ENCODE measurements at places on chromosomes 11 and 22.

DNA sequence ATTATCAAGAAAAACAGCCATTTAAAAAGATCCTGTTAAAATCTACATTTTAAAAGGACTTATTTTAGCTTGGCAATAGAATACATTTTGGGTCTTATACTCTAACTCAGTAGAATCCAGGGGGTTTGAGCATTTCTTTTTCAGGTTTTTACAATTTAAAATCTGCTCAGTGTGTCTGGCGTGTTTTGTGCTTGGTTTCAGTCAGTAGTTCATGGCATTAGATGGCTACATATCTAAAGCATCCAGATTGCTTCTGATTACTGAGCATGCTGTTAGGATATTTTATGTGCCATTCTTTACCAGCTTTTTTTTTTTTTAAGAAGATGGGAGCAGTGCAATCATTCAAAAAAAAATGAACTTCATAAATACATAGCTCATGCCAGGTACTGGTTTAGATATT lies 566.1 kb upstream of the LARGE1 start:
- DNase-seq: no peak

GRCh38 chr11:123020968-123021367 lies 39.3 kb upstream of the BSX start:
- peak; percentile 79 for DNase-seq

- no peak for DNase-seq
These were observed 128.8 kb downstream of the KIRREL3 start for GRCh38 chr11:126871792-126872191.

DNA sequence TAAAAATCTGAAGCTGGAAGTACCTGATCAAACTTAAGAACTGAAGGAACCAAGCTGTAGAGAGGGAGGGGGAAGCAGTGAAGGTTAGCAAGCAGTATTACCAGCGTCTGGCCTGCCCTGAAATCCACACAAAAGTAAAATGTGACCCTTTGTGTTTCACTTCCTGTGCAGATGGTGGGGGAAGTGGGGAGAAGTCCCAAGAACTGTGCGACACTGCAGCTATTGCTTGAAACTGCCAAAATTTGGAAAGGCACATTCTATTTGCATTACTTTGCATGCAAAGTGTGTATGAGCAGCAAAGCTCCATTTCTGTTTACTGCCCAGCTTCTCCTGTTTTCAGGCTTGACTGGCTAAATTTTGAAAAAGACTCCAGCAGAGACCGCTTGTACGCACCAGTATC lies 72.1 kb upstream of the BMAL1 start:
- DNase-seq: no peak

DNA sequence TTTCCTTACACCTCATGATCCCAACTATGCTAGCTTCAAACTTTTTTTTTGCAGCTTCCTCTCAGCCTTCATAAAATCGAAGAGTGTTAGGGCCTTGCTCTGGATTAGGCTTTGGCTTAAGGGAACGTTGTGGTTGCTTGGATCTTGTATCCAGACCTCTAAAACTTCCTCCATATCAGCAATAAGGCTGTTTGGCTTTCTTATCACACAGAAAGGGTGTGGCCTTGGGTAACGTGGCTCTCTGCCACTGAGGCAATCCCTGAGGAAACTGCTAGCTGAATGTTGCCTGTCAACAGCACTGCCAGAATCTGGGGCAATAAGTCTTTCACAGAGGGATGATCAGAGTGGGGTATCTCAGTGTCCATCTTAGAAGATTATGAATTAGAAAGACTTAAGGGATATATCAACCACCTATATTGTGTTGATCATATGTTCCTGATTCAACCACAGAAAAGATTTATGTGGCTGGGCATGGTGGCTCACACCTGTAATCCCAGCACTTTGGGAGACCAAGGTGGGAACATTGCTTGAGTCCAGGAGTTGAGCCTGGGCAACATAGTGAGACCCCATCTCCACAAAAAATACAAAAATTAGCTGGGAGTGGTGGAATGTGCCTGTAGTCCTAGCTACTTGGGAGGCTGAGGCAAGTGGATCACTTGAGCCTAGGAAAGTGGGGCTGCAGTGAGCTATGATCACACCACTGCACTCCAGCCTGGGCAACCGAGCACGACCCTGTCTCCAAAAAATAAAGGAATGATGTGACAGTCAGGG lies 12.5 kb upstream of the CUL5 start:
- DNase-seq: no peak

GRCh38 chr11:116688202-116688540 lies 84.6 kb downstream of the BUD13 start:
- DNase-seq: no peak

DNA sequence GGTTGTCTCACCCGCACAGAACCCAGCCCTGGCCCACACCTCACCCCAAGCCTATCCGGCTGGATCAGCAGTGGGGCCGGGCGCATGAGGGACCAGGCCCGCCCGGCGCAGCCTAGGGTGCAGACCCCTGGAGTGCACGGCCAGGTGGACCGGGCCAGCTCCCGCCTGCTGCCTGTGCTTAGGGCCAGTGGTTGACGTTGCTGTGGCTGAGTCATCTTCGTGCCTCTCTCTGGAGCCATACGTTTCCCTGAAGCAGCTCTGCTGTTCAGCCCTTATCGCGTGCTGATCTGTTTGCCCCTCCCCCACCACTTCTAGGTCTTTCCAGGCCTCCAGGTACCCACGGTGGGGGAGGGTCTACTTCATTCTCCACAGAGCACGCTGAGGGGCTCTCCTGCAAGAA lies 39.5 kb downstream of the CDKN1C start:
- DNase-seq: peak; percentile 31

DNA sequence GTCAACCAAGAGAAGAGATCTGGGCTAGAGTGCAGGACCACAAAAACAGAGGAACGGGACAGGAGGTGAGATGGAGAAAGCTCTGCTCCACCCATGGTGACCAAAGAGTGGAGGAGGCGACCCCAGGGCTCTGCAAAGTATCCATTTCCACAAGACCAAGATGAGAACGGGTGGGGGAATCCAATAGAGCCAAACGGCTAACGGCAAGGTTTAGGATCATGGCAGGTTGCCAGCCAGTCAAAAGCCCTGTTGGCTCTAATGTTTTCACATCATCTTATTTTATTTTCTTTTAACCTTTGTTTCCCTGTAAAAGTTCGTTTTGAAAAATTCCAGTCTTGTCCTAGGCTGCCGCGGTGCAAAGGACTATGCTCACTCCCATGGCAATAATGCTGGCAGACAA lies 52.1 kb upstream of the CHST1 start:
- no peak for DNase-seq

DNA sequence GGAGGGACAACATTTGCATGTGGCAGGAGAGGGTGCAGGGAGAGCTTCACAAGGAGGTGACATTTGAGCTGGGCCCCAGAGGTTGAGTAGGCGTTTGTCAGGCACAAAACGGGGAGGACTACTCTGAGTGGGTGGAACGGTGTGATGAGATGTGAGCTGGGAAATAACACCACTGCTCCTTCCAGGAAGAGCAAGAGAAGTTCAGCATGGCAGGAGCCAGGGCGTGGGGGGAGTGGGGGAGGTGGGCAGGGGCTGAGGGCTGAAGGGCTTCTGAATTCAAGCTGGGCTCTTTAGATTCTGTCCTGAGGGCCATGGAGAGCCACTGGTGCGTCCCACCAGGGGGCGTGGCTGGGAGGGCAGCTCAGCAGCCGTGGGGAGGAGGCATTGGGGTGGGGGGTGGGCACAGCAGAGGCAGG lies 54.2 kb downstream of the OTOG start:
- DNase-seq: peak; percentile 20

DNA sequence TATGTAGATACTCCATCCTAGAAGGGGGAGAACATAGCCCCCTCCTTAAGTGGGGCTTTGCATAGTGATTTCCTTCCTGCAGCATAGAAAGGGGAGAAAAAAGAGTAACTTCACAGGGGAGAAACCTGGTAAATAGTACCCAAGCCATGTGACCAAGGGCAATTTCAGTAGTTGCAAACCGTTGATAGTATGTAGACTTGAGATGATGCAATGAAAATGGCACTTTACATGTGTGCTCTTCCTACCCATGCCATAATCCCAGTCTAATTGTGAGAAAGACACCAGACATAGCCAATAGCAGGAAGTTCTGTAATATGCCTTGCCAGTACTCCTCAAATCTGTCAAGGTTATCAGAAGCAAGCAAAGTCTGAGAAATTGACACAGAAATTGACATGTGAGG lies 104.1 kb downstream of the NCAM1 start:
- DNase-seq: no peak

DNA sequence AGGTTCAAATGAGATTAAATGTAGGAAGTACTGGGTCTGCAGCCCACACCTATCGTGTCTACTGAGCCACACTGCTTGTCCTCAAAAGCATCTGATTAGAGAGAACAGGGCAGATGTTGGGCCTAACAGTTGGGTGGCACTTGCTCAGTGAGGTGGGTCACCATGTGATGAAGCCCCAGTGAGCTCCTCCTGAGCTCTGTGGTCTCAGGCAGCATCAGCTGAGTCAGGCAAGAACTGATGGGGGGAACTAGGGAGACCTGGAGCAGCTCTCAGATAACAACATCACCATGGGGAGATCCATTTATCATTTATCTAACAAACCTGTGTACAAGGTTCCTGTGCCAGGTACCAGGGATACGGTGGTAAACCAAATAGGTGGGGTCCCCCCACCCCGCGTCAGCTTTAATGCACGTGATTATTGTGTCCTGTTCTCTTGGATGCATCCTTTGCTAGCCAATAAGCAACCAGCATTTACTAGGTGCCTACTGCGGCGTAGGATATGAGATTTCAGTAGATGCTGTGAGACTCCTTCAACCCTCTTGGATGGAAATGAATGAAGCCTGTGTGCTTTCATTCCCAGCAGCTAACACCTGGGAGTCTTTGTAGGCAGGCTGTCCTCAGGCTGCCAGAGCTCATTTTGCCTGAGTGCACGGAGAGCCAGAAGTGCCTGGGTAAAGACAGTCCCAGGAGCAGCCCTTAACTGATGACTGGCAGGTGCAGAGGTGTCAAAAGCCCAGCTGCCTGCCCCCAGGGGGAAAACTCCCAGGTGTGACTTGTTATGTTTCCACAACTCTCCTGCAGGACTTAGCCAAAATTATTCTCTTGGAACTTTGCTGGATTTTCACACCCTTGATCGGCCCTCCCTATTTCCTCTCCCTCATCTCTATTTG lies 73.6 kb upstream of the NARS2 start:
- DNase-seq: no peak

DNA sequence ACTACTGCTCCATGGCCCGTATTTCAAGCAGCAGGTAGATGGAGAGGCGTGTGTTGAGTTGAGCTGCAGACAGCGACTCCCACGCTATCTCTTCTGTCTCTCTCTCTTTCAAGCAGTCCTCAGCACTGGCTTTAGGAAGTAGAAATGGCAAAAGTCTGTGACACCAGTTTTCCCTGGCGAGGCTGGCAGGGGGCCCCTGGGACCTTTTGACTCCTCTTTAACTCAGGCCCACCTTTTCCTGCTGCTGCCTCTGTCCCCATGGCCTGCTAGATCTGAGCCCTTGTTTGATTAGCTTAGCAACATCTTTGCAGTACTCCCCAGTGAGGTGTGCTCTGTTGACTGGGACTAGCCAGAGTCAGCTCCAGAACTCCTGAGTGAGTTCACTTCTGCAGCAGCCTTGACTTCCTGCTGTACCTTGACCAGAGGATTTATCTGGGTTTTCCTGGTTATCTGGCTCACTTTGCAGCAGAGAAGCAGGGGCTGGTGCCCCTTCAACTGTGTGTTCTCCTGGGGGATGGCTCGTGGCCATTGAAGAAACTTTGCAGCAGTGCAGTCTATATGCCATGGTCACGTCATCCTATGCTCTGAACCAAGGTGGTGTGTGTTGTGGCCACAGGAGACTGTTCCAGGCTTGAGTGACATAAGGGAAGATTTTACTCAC lies 183.9 kb downstream of the DBX1 start:
- DNase-seq: no peak

DNA sequence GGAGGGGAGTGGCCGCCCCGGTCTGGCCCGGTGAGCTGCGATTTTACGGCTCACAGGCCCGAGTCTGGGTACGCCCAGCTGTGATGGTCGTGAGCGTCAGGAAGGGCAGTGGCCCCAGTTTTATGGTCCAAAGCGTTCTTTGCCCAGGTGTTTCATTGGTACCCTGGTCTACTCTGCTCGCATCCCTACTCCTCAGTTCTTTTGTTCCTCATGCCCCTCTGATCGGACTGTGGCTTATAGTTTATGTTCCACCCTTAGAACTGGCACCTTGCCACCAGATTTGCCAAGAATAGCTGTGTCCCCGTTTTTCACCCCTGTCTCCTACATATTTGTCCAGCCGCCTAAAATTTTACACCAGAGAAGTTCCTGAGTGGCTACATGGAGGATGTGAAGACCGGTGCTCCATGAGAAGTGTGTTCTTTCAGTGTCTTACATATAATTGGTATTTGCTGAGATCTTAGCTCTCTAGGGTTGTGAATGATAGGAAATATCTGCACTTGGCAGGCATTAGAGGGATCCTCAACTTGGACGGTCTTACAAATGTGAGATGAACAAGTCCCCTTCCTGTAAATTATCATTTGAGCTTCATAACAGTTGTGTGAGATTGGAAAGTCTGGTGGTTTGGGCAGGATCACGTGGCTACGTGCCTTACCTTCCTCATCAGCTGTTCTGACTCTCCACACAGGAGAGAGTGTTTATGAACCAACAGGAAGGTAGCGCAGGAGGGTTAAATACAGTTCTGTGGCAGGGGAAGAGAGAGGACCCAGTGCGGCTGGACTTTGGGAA lies 1.1 kb downstream of the PANX1 start:
- DNase-seq: peak; percentile 30

- DNase-seq: no peak
These were observed 160.4 kb downstream of the TRIM29 start for GRCh38 chr11:119977561-119977860.

DNA sequence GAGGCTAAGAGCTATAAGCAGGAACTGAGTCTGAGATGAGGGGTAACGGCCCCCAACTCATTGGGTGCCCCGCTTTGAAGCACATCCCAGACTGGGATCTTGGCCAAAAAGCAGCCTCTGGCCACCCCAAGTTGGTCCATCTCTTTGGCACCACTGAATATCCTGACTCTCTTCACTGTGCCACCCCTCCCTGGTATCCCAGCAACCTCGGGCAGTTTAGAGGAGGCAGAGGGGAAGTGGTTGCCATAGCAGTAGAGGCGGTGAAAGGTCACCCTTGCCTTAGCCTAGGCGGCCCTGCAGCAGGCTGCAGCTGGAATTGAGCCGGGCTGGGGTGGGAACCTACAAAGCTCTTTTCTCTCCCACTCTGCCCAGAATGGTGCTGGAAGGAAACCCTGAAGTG lies 1.1 kb downstream of the PELI3 start:
- no peak for DNase-seq

GRCh38 chr11:72300268-72300667 lies 56.3 kb upstream of the PHOX2A start:
- DNase-seq: no peak

GRCh38 chr22:39384750-39385480 lies 14.7 kb upstream of the TAB1 start:
- peak; percentile 51 for DNase-seq

- DNase-seq: no peak
These were observed 93.6 kb upstream of the CRYBB3 start for GRCh38 chr22:25105817-25106650.

DNA sequence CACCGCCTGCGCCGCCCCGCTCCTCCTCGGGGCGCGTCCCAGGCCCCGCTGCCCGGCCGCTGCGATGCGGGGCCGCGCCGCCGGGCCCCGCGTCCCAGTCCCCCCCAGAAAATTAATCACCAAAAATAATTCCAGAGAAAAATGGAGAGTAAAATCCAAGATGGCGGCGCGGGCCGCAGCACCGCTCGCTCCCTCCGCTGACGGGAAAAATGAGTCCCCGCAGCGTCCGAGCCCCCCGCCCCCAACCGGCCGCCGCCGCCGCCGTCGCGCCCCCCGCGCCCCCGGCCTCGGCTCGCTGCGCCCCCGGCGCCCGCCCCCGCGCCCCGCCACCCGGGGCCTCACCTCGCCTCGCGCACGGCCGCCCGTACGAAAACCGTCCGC lies at the start of gene KMT5B:
TSS of gene KMT5B (minus strand) at position 162 of the 381 bp plus-strand sequence. CDS start 23,220 bp downstream, outside the sequence.
- peak; percentile 68 for DNase-seq

GRCh38 chr22:23146478-23147205 lies 1.4 kb downstream of the RAB36 start:
- no peak for DNase-seq

GRCh38 chr11:66328302-66329144 lies 7.7 kb downstream of the RIN1 start:
- DNase-seq: peak; percentile 86
